ENCODE measurements at places on chromosomes 1 and 21.

DNA sequence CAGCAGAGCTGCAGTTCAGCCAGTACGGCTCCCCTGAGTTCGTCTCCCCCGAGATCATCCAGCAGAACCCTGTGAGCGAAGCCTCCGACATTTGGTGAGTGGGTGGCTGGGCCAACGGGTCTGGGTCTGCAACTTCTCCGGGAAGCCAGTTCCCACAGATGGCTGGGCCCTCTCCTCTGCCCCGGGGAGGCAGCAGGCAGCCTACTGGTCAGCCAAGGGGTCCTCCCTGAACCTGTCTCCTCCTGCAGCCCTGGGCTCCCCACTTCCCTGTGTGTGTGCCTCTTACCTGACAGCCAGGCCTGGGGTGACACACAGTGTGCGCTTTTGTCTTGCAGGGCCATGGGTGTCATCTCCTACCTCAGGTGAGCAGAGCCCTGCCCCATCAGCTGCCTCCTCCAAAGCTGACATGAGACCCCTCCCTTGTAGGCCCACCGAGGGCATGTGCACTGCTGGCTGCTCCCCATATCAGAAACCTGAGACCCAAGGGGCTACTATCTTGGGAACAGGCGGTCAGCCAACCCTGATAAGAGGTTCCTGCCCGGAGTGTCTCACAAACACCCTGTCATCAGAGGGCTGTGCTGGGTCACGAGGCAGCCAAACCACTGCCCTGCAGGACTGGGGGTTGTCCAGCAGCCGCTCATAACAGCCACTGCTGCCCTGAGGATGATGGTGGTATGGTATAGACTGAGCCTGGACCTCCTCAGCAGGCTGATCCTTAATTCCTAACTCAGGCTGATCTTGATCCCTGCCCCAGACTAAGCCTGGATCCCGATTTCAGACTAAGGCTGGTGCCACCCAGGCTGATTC is 37.6 kb downstream of the TRIM11 start:
- no peak for DNase-seq

- no peak for DNase-seq
These were observed 2.6 kb downstream of the IKBKE start for GRCh38 chr1:206472886-206473285.

DNA sequence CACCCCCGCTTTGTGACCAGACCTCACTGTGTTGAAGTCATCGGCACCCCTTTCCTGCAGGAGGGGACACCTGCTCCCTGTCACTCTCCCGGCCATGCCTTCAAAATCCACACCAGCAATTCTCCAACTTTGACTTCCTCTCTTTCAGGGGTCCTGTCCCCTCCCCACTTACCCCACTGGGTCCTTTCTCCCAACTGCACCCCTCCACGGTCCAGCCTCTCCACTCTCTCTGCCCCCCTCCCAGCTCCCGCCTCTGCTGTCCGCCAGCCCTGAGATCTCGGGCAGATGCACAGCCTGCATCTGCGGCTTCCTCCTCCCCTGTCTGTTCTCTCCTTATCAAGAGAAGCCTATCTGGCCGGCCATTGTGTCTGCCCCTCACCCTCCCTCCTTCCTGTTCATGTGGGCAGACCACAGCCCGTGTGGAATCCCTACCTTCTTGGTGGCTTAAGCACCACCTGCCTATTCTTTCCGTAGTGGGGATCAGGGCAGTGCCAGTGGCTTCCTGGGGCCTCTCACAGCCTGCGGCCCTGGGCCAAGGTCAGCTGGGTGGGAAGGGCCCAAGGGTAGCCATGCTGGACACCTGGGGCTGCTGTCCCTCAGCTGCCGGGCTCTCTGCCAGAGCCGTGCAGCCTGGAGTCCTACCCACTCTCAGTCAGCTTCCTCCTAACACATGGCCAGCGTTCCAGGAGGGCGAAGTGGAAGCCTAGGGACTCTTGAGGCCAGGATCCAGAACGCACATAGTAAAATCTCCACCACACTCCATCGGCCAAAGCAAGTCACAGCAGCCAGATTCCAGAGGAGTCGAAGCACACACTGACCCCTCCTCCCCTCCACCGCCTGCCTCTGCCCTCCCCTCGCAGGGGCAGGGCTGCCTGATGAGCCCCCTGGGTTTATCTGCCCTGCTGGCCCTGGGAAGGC is 5.1 kb upstream of the HES4 start:
- no peak for DNase-seq

- no peak for DNase-seq
These were observed 182.9 kb downstream of the NTNG1 start for GRCh38 chr1:107323784-107324183.

DNA sequence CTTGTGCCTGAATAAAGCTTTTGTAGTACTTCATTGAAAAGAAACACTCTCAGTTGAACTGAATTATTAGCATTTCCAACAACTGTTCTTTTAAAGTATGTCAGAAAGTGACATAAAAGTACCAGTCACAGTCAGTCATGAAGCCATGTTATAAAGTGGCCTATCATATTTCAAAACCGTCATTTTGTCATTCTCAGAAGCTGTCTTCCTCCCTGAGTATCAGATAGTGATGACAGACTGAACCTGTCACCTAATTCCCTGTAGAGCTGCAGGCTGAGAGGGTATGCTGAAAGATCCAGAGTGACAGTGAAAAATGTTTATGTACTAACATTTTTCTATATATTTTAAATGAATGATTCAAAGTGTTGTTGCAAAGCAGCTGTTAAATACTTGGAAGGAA is 1121.7 kb upstream of the PRMT6 start:
- no peak for DNase-seq

DNA sequence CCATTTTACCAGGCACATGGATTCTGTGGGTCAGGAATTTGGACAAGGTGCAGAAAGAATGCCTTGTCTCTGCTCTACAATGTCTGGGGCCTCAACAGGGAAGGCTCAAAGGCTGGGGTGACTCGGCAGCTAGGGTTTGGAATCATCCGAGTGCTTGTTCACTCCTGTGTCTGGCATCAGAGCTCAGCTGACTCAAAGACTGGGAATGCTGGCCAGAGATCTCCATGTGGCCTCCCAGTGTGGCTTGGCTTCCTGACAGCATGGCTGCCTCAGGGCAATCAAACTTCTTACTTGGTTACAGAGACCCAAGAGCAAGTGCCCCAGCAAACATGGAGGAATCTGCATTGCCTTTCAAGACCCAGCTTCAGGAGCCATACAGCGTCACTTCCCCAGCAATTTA is 110.5 kb downstream of the TOMM20 start:
- DNase-seq: no peak

- no peak for DNase-seq
These were observed 732.4 kb downstream of the MATN1 start for GRCh38 chr1:29991025-29991424.

DNA sequence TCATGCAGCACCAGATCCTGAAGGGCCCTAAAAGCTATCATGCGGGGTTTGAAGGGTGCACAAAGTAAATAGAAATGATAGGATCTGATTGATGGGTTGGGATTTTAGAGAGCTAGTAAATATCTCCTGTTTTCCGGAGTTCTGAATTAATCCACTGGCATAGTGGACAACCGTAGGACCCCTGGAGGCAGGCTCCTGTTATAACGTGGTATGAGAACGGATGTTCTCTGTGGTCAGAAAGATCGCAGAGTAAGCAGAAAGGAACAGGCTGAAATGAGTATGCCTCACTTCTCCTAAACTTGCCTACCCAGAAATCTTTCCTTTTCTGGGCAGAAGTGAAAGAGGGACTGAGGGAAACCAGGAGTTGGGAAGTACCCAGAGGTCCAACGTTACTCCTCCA is 470.8 kb downstream of the AJAP1 start:
- DNase-seq: no peak

GRCh38 chr1:93821423-93822144 is 57.4 kb downstream of the DNTTIP2 start:
- DNase-seq: no peak

DNA sequence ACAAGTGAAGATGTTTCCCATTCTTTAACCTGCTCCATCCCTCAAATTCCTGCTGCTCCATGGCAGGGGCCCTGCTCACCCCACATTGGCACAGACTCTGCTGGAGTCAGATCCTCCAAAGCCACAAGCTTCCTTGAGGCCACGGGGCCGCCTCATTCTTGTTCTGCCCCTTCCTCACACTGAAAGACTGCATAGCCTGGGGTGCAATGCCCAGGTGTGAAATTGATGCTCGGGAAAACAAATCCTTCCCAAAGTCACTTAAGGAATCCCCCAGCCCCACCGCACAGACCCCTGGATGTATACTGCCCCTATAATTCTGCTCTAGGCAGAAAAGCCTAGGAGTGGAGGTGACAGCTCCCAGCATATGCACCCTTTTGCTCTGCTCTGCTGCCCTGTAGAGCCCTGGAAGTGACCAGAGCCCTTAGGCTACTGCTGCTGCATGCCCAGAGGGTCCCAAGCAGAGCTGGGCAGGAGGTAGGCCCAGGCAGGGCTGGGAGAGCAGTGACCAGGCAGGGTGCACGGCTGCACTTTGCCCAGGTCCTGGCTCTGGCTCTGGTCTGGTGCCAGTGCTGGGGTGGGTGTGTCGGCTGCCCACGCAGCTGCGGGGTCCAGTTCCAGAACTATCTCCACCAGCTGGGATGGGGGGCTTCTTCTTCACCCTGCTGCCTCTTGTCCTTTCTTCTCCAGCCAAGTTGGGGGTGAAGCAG is 1.6 kb downstream of the HES2 start:
- DNase-seq: no peak

GRCh38 chr1:210779269-210779668 is 354.7 kb downstream of the KCNH1 start:
- no peak for DNase-seq

DNA sequence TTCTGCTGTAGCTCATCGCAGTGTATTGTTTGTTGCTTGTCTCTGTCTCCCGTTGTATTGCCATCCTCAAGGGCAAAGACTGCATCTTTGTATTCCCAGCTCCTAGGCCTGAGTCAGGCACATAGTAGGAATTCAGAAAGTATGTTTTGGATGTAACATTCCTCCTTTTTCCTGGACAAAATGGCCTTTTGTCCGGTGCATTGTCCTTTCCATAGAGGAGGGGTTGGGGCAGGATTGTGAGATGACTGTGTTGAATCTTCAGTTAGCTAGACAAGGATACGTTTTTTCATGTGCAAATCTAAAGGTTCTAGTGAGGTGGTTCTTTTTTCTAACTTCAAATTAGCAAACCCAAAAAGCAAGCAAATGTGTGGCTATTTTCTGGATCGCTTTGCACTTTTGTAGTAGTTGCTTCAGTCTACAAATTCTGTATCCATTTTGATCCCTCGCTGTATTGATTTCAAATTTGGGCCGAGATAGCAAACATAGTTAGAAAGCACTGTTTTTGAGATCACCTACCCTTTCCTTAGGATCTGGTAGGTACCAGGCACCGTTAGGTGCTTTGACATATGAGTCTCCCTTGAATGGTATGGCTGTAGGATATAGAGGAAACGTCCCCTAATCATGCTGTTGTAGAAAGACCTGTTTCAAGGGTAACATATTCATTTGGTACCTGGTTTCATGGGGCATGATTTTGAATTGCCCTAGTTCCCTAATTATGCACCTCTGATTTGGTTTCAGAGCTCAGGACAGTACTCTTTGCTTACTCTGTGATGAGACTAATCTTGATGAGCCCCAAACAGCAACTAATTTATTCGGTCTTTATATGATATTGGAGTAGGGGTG is 1.2 kb downstream of the PPP1R8 start:
- DNase-seq: no peak
